ENCODE measurements at places on chromosomes 11 and 22. TPM values are rescaled to one million over a fixed set of nuclear protein-coding genes. Genes with fewer than 3 reads are reported as not detected.

- peak; percentile 21 for DNase-seq
Observed at GRCh38 chr11:107999759-108000455, 8.8 kb upstream of the CUL5 start.

- peak; percentile 33 for DNase-seq
Observed at GRCh38 chr11:31641477-31642062, 132.0 kb downstream of the ELP4 start.

FAR1 gene
- total RNA-seq: 86.5 TPM

OR51A7 gene
- not detected for total RNA-seq

- DNase-seq: no peak
Observed at GRCh38 chr22:31278626-31279326, 13.5 kb downstream of the PIK3IP1 start.
